ENCODE measurements at places on chromosomes 6 and 20.

DNA sequence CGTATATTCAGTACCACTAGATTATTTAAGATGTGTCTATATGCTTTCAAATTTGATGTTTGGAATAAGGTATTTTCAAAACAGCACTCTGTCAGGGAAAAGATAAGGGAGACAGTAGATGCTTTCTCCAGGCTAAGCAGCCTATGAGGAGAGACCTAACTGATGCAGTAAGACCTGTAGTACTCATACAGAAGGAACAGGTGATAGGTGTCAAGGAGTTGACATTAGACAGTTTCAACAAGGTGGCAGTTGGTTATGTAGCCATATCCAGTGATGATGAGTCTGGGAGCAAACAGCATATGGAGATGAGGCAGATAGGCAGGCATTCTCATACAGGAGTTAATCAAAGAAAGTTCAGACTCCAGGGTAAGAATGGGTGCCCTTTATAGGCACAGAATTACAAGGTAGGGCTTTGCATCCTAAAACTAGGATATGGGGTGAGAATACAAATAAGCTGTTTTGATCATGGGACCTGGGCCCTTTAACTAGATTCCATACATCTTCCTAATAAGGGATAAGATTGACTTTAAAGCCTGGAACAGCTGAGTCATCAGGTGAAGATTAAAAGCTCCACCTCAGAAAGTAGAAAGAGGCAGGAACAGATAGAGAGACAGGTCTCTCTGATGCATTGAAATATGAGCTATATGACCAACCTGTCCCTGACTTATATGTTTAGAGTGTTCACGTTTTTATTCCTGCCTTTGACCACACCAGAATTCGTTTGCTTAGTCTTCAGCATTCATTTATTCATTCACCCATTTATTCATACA is 7.9 kb downstream of the RSPH4A start:
- no peak for DNase-seq

GRCh38 chr6:28742668-28743270 is 181.0 kb downstream of the TRIM27 start:
- DNase-seq, result peak; percentile 86

GRCh38 chr6:123745895-123746294 is 57.8 kb upstream of the NKAIN2 start:
- DNase-seq, result no peak

GRCh38 chr6:783966-784735 is 91.2 kb upstream of the EXOC2 start:
- DNase-seq, result no peak

DNA sequence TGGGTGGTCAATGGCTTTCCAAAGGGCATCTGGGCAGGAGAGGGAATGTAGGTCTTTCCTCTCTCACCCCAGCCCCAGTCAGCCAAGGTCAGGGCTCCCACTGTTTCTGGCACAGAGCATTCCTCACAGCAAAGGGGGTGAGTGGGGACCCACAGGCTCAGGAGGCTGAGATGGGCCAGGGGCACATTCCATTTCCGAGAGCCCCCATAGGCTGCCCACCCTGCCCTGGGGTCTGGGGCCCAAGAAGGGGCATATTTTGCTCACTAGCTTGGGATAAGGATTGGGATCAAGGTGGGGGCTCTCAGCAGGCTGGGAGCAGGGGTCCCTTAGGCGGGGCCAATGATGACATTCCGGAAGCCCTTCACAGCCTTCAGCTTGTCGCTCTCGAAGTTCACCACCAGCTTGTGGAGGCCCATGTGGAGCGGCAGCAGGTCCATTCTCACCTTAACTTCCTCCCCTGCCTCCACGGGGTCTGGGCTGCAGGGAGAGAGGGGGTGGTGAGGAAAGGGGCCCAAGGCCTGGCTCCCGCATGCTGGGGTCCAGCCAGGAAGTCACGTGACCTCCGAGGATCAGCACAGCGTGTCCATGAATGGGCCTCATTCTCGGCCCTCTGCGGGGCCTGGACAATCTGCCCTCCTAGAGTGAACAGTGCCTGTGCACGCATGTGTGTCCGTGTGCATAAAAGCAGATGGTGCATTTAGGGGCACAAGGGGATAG is 35.0 kb downstream of the TGM2 start:
- no peak for DNase-seq

- no peak for DNase-seq
Observed at GRCh38 chr6:151043944-151044343, 178.4 kb downstream of the MTHFD1L start.
